ENCODE measurements at places on chromosomes 6 and 20.

DNA sequence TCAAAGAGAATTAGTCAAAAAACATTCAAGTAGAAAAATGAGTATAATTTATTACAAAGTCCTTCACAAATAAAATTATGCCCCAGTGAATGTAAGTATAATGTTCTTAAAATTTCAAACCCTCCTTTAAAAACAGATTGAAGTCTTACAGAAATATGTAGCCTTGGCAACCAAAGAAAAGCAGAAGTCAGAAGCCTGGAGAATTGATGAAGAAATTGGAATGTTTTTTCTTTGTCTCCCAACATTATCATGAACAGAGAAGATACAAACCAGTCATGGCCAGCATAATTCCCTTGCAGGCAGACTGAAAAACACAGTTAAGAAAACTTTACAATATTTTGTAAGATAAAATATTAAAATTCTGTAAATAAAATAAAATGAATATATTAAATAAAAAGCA lies 221.9 kb downstream of the TBC1D32 start:
- DNase-seq = no peak

- DNase-seq = no peak
These were observed 45.9 kb downstream of the RIPOR3 start for GRCh38 chr20:50645253-50646068.

DNA sequence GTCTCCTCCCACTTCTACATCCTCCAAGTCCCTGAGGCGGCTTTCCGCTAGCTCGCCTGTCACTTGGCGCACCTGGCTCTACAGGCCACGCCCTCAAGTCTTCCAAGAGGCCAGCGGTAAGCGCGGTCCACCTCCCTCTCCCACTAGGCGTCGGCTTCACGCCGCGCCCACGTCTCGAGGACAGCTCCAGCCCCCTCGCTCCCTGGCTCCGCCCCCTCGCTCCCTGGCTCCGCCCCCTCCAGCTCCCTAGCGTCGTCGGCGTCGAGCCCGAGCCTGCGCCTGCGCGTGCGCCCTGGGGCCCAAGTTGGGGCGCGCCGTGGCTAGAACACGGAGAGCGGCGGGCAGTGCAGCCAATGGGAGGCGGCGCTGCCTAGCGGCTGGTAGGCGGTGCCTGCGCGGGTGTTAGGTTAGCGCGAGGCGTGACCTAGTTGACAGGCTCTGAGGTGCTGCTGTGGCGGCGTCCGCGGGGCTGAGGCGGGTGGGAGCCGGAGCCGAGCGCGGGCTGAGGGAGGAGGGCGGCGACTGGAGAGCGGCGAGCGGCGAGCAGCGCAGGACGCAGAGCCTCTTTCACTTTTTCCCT lies at the start of gene MACROD2:
Gene MACROD2, plus strand, starts transcription at position 431 of the 580 bp plus-strand sequence.
- no peak for DNase-seq

GRCh38 chr6:162154001-162154400 lies 573.6 kb downstream of the PRKN start:
- no peak for DNase-seq

GRCh38 chr6:82088978-82089771 lies 158.4 kb downstream of the IBTK start:
- no peak for DNase-seq

GRCh38 chr20:36496707-36497669 lies 44.3 kb upstream of the MYL9 start:
- DNase-seq = no peak
